Right kidney (tissue), 9 donors: ENCODE measurements at places on chromosomes 12 and 14.

- no peak for DNase-seq
Measured at GRCh38 chr12:43969882-43970281, 134.0 kb downstream of the TMEM117 start.

DNA sequence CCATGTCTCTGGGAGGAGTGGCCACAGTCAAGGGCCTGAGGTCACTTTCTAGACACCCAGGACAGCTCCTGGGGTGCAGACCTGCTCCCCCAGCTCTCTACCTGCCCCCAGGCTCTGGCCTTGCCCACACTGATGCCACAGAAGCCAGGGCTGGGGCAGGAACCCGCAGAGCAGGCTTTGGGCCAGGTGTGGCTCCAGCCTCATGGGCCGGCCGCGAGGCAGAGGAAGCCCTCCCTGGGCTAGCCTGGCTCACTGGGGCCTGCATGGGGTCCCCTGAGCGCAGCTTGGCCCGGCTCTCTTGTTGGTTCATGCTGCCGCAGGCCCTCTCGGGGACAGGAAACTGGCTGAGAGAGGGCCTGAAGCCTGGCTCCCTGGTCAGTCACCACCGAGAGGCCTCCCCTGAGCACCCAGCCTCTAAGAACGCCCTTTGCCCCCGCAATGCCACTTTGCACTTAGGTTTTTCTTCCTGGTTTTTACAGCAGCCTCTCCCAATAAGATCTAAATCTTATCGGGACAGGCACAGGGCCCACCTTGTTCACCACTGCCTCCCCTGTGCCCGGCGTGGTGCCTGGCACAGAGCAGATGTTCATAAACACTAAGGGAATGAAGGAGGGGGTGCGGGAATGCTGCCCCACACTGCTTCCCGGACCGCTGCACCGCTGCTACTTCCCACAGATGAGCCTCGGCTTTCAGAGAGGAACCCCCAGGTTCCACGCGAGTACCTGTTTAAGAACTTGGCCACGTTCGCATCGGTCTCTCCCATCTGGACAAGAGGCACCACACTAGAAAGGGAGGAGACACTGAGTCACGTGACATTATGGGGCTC is 14.7 kb downstream of the MMAB start:
- DNase-seq, result no peak

DNA sequence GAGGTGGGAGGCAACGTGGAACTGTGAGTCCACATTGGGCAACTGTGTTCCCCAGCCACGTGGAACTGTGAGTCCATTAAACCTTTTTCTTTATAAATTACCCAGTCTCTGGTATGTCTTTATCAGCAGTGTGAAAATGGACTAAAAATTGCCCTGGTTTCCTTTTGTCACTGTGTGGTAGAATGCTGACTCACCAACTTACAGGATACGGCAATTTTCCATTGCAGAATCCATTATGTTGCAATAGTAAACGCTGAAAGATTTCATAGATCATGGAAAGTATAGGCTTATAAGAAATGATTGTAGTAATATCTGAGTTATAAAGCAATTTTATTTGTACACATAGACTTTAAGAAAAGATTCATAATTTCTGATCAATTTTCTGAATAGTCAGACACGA is 93.0 kb downstream of the GTF2A1 start:
- DNase-seq, result no peak

- no peak for DNase-seq
Measured at GRCh38 chr12:33690562-33690961, 250.9 kb upstream of the SYT10 start.

DNA sequence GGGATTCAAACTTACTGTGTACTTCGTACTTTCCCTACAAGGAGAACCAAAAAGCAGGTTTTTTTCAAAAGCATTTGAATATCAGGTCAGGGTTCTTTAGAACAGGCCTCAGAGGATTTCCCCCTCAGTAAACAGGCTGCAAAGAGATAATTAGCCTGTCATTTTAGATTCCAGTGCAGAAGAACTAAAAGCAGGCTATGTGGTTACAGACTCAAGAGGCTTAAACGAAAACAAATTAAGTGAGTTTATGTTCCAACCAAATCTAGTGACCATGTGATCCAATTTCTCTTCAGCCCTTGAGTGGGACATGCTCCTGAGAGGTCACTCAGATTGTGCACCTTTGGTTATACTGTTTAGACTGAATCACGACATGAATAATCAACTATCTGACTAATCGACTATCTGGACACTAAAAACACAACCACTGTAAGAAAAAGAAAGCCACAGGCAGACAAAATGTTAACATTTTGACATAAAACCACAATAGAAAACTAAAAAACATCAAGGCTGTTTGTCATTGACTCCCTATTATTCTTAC is 4.5 kb downstream of the TMED8 start:
- DNase-seq, result peak; percentile 24

GRCh38 chr12:116257215-116257614 is 20.3 kb downstream of the MED13L start:
- DNase-seq, result no peak

DNA sequence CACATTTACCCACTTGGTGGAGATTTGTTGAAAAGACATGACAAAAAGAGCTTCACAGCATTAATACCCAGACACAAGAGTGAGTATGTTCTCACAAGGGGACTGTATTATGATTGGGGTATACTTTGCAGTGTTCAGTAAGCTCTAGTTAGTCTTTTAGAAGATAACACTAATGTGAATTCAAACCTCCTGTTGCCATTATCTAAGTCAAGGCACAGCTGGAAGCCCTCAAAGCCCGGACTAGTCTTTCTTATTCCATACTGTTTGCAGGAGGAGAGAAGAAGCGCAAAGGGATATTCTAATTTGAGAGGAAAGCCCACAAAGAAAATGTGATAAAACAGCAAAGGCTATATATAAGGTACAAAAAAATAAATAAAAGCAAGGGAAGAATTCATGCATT is 445.9 kb downstream of the SOX5 start:
- no peak for DNase-seq

GRCh38 chr12:108112832-108113556 is 16.1 kb upstream of the WSCD2 start:
- DNase-seq, result peak; percentile 44

DNA sequence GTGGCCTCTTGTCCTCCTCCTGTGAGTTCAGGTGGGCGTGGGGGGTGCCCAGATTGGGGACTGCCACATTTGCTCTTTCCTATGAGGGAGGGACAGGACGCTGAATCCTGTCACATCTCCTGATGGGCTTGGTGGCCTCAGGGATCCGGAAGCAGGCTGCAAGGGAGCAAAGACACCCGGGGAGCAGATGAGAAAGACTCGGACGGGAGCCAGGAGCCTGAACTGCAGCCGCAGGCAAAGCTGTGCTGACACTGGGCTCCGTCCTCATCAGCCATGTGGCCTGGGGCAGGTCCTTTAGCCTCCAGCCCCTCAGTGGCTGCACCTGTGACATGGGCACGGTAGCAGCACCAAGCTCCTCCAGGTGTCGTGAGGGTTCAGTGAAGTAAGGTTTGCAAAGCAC is 40.8 kb upstream of the RFLNA start:
- no peak for DNase-seq

DNA sequence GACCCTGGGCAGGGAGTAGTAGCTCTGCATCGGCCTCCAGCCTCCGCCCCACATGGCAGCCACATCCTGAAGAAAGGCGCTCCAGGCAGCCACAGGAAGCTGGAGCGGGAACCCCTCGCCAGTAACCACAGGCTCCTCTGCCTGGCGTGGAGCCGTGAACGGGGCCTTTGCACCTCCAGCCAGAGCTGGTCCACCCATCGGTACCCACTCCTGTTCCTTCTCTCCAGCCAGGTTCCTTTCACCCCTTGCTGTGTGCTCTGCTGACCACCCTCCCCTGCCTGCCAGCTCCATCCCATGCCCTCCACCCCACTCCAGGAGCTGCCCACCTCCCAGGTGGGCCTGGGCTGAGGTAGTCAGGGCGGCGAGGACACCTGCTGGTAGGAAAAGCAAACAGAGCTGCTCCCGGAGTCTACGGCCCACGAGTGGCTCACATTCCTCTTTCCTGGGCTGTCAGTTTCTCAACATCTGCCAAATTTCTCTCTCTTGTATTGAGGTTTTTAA is 2.7 kb downstream of the TGFB3 start:
- DNase-seq, result peak; percentile 37

DNA sequence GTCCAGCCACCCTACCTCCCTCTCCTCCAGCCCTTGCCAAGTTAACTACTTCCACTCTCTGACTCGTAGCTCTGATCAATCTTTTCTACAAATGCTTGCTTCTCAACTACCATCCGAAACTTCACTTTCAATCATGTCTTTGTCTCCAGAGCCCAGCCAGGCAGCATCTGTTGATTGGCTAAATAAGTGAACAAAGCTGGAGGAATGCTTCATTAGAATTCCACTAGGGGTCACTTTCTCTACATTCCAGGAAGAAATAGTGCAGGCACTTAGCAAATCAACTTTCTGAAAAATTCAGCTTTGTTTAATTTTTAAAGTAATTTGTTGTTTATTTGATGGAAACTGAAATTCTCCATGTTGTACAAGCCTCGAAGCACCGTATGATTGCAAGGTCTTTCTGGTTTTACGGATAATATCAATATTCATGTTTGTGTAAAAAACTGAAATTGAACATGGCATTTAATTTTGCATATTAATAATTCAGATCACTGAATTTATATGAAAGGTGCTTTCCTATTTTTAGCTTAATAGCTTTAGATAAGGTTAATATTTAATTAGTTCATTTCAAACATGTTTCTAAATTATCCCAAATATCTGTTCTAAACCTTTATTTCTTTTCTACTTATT is 32.4 kb upstream of the HELB start:
- DNase-seq, result no peak

DNA sequence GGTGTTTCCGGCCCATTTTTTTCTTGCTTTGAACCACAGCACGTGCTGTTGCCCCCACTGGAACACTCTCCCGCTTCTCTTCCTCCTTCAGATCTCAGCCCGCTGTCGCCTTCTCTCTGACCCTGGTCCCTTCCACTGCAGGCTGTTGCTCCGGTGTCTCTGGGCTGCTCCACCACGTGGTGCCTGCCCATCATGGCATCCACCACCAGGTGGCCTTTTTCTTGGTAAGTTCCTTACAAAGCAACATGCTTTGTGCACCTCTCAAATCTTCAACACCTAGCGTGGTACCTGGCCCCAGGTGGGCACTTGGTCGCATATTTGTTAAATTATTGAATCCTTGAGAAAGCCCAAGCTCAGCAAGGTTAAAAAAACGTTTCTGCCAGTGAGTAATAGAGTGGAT is 19.1 kb downstream of the TUNAR start:
- DNase-seq, result no peak

- DNase-seq, result no peak
Measured at GRCh38 chr12:71190822-71191221, 33.0 kb upstream of the TSPAN8 start.

DNA sequence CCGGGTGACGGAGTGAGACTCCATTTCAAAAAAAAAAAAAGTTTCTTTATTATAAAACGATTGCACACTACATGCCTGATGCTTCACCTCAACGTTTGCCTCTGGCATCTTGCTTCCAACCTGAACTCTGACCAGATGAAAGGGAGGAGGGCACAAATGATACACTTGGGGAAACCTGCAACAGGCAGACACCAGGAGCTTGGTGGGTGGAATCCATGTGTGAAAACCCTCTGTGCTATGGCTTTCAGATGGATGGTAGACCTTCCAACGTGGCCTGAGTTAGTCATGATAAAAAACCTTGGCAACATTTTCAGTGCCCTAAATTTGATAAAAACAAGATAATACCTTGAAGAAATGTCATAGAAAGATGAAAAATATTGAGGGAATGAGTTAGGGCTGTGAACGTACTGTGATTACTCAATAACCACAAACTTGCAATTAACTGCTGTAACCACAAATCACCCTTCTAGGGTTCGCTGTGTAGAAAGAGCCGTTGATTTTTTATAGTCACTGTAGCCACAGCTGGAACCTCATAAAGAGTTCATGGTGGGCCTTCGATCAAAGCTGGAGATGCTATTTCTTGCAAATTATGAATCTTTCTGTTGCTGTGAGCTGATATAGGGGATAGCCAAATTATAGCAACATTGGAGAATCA is 26.1 kb upstream of the GZMB start:
- DNase-seq, result no peak

GRCh38 chr12:75452675-75453330 is 27.8 kb upstream of the GLIPR1 start:
- no peak for DNase-seq

DNA sequence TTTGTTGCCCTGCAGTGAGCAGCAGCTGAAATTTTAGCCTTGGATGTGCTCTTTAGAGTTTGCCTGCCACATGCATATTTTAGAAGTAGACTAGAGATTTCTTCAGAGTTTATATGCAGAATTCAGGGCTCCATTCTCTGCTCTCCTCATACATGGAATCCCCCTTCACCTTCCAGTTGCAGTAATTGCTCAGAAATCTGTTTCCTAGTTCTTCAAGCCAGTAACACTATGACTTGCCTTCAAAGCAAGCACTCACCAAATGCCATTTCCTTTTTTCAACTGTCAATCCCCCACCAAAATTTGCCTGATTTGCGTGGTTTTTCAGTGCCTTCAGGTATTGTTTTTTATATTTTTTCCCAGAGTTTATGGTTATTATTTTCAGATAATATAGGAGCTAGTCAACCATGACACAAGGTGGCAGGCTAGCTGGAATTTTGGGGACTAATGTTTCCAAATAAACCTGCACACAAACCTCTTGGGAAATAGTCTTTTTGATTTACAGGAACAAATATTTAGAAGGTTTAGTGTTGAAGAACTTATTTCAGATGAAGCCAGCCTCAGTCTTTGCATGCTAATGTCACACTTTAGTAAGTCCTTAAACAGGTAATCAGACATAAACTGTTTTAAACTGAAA is 79.2 kb downstream of the ASCL1 start:
- no peak for DNase-seq
